ENCODE measurements at places on chromosomes 6 and 20. TPM values are rescaled to one million over a fixed set of nuclear protein-coding genes. Genes with fewer than 3 reads are reported as not detected.

The XKR7 gene
- 0.06 TPM for total RNA-seq

GRCh38 chr6:48389146-48390043 lies 278.4 kb upstream of the PTCHD4 start:
- DNase-seq: no peak

DNA sequence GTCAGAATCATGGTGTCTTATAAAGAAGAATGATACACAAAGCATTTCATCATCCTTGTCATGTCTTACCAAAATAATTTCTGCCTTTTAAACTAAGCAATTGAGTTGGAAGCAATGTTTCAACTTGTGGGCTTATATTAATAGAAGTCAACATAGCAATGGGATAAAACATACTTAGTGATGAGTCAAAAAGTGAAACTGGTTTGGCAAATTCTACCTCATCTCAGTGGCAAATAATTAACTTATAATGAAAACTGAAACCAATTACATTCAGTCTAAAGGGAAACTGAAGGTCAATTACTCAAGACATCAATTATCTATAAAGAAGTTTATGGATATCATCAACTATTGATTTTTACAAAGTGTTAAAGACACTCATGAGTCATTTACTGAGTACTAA lies 463.8 kb downstream of the BMP2 start:
- DNase-seq: no peak

DNA sequence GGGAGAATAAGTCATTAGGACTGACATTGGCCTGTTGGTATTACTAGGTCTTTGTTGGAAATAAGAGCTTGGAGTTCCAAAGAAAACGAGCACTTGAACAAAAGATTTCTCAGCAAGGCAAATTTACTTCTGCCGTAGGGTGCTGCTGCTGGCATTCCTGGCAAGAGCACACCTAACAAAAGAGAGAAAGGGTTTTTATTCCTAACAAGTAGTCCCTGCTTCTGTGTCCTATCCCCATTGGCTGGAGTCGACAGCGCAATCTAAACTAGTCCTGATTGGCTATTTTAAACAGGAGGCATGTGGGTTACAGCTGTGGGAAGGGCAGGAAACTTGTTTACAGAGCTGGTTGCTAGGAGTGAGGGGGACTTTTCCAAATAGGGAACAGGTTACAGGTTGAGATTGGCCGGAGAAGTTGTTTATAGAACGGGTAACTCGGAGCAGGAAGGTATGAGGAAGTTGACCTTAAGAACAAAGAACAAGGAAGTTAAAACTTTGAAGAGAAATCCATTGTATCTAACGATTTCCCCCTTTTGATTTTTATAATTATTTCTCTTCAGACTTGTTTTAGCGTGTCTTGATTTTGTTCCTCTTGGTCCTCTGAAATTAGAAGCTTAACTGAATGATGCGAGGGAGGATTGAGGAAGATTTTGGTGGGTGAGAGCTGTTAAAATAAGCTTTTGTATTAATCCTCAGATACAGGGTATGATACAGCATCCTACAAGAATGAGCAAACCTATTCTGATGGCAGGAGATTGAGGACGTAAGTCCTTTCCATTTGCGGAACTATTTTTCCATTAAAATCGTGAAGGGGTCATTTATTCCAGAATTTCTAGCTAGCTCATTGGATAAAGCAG lies 3.4 kb upstream of the ZNFX1 start:
- DNase-seq: peak; percentile 55

- no peak for DNase-seq
Observed at GRCh38 chr20:14673164-14673563, 335.8 kb upstream of the FLRT3 start.

The LAMA2 gene
- not detected for total RNA-seq

All from OCI-LY7 (cell line).